ENCODE measurements at places on chromosomes 1 and 21. TPM values are rescaled to one million over a fixed set of nuclear protein-coding genes. Genes with fewer than 3 reads are reported as not detected.

TDRD5 gene
- polyA plus RNA-seq = not detected

UQCRHL gene
- polyA plus RNA-seq = 1.1 TPM

DNA sequence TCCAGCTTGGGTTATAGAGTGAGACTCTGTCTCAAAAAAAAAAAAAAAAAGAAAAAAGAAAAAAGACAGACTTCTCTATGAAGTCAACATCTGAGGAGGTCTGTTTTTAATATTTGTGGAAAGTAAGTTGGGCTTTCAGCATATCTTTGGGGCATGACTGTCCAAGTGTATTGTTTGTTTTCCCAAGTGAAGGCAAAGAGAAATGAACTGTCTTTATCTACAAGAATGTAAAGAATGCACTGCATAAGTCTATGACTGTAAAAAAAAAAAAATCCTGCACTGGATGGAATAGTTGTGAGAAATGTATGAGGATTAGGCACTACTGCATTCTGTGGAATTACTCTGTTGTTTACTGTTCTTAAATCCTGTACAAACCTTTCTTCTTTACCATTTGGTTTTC, 45.6 kb upstream of the TMEM61 start:
- no peak for DNase-seq

DNA sequence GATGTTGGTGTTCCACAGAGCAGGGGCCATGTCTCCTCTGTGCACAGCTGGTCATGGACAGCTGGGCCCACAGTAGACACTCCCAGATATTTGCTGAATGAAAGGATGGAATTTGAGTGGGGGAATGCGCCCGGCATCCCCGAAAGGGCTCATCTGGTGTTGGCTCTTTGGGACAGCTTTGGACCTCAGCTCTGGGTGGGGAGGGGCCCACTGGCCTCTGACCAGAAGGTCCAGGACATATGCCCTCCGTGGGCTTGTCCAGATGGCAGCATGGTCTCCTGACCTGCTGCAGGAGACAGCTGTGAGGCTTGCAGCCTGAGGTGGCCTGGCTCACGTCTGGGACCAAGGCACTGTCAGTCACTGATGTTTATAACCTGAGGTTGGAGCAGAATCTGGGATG, 160.4 kb upstream of the AJAP1 start:
- DNase-seq = peak; percentile 22

DNA sequence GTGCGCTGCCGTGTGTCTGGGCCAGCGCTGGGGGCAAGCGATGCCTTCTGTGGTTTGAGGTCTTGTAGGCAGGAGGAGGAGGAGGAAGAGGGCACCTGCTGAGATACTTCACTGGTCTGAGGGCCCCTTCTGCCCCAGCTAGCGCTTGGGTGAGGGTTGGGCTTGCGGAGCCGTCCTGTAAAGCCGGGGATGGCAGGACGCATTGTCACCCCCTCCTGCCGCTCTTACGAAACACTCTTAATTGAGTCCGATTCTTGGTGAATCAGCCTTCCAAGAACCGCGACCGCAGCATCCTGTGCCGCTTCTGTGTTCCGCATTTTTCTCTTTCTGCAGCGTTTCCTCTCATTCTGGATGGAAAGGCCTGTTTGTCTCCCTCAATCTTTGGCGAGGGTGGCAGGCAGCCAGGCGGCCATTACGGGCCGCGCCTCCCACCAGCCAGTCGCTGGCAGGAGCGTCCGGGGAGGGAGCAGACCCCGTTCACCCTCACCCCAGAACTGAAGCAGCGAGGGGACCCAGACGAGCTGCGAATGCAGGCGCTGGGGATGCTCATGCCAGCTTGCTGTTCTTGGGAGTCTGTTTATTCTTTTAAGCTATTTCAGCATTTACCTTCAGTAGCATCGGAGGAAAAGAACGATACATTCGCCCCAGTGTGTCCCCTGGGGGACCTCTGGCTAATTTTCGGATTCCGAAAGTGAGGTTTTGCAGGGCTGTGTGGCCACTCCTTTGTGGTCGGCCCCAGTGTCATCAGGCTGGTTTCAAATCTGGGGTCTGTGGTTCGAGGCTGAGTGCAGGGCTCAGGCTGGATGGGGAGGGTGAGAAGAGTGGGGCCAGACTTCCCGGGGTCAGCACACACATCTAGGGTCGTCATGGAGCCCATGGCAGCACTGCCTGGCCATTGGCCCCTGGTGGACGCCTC, 62.7 kb downstream of the SKI start:
- DNase-seq = peak; percentile 65

DNA sequence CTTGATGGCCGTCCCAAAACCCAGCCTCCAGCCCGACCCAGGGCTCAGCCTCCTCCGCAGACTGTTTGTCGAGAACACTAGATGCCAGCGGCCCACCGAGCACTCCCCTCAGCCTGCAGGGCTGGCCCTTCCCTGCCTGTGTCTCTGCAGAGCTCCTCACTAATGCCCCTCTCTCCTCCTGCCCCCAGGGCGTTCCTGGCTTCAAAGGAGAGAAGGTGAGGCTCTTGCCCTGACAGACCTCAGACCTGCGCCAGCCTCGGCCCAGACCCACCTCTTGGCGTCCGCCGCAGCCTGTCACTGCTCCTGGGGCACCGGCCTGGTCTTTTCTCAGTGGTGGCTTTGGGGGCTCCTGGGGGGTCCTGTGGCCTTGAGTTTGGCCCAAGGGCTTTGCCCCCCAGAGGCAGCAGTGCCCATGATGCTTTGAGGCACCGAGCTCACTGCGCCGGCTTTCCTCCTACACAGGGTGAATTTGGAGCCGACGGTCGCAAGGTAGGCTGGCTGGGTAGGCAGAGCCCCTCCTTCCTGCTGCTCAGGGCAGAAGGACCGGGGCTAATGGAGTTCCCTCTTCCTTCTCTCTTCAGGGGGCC, 18.4 kb downstream of the COL6A2 start:
- no peak for DNase-seq

GRCh38 chr1:228105996-228106799, 2.9 kb downstream of the MRPL55 start:
- DNase-seq = no peak

- peak; percentile 91 for DNase-seq
These were observed at the start of gene TSTD1 for GRCh38 chr1:161038523-161039153. Gene TSTD1 (minus strand): TSS chr1:161038964. CDS start chr1:161038889, 75 bp downstream.

- no peak for DNase-seq
These were observed 852 bp downstream of the RGS7 start for GRCh38 chr1:241356187-241356518.

- DNase-seq = no peak
These were observed 1046.2 kb downstream of the BRINP3 start for GRCh38 chr1:189431447-189431846.

- no peak for DNase-seq
These were observed 4.4 kb upstream of the ALG6 start for GRCh38 chr1:63363014-63363413.

GRCh38 chr1:7574121-7575040, 196.7 kb upstream of the VAMP3 start:
- DNase-seq = no peak

DNA sequence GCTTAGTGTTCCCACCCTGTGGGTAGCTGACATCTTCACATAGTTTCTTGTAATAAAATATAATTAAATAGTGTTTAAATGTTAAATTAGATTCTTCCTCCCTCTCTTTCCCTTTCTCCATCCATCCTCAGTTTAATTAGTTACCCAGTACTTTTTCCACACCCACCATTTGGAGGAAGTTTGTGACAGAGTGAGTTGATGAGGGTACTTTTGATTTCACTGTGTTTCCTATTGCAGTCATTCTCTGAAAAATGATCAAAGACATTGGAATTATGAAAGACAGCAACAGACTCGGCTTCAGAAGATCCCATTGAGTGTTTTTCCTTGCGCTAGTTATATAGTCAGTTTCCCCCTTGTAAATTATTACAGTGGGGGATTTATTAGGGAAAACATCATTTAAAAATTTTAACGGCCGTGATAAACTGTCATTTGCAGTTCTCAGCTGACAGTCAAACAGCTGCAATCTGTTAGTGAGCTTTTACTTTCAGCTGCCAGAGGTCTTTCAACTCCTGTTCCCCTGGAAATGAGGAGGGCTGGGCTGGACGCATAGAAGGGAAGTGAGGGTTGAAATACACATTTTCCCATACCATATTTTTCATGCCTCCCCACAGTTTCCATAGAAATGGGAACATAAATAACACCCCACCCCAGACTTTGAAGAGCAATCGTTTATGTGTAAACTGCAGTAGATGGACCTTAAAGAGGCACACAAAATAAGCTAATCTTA, 61.3 kb upstream of the CACYBP start:
- DNase-seq = no peak

DNA sequence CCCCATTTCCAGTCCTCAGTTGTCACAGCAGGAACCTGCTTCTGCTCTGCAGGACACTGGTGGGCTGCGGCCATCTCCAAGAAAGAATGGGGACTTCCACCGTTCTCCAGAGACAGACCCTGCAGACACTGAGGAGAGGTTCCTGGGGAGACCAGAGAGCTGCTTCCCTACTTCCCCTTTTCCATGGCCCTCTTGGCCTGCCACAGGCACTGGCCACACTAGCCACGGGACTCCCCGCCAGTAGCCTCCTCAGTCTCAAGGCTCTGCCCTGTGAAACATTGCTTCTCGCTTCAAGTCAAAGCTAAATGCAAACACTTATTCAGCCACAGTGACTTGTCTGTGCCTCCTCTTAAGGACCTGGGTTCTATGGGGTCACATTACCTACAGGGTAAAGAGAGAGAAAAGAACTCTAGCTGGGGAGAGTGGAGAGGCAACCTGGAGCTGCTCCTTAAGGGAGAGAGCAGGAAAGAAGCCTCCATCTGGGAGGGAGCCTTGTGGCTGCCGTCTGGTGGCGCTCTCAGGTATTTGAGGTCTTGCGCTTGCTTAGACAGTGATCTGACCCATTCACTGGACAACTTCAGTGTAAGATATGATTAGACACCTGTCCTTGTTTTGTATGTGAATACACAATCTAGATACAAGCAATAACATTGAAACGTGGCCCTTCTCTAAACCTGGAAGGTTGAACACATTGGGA, 5.4 kb upstream of the SLAMF8 start:
- no peak for DNase-seq

Measured in naive thymus-derived CD8-positive, alpha-beta T cell (primary cell).